ENCODE measurements at places on chromosomes 5 and 9. TPM values are rescaled to one million over a fixed set of nuclear protein-coding genes. Genes with fewer than 3 reads are reported as not detected.

DNA sequence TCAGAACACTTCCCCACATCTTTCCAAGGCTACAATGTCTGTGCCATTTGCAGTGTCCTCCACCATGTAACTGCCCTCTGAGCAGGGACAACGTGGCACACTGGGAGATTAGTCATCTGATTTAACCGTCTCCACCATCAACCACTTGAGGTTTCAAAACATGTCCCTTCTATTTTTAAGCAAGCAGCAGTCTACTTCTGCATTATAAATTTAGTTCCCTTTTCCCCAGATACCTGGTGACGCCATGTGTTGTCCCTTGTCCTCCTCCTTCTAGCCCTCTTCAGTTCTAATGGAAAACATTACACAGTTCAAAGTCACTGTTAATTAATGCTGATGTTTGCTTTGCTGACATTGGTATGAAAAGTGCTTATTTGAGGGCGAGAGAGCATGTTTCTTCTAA is 52.8 kb downstream of the ATP10B start:
- no peak for DNase-seq

- no peak for DNase-seq
Measured at GRCh38 chr5:29561564-29561963, 1631.9 kb upstream of the CDH6 start.

GRCh38 chr5:145473042-145473642 is 362.0 kb downstream of the PRELID2 start:
- DNase-seq, result no peak

The PCDHGA10 gene
- 9.8 TPM for total RNA-seq

- no peak for DNase-seq
Measured at GRCh38 chr5:61619777-61620518, 287.9 kb downstream of the ZSWIM6 start.

DNA sequence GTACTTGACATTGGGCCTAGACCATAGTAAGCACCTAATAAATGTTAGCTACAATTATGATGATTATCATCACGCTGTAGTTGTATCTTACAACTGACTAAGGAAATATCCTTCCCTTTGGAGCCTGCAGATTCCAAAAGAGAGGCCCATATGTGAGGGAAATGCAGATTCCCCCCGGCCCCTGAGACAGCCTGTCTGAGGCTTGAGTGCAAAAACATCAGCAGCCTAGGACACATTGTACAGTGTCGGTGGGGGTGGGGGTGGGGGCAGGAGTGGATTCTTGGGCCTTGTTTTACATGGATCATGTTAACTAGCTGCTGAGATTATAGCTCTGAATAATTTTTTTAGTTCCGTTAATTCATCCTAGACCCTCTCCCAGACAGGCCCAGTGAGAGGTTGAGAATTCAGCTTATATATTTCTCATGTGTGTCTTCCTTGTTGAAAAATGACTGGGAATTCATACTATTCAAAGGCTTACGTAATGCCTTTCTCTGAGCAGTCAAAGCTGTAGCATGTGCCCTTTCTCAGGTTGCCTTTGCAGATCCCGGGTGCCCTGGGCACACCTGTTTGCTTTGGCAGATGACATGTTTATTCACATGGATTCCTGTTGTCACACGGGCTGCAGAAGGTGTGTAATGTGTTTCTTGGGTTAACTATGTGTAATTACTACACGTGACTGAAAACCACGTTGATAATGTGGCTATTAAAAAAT is 262.8 kb downstream of the NR3C1 start:
- DNase-seq, result no peak

- DNase-seq, result no peak
Measured at GRCh38 chr5:89072842-89073672, 190.1 kb upstream of the MEF2C start.

The MEIKIN gene
- total RNA-seq, result not detected

- DNase-seq, result no peak
Measured at GRCh38 chr5:136458481-136458880, 93.1 kb upstream of the TRPC7 start.

- DNase-seq, result no peak
Measured at GRCh38 chr5:149053072-149053695, 9.7 kb downstream of the SH3TC2 start.

- DNase-seq, result no peak
Measured at GRCh38 chr5:53956632-53957031, 353.7 kb downstream of the ARL15 start.

DNA sequence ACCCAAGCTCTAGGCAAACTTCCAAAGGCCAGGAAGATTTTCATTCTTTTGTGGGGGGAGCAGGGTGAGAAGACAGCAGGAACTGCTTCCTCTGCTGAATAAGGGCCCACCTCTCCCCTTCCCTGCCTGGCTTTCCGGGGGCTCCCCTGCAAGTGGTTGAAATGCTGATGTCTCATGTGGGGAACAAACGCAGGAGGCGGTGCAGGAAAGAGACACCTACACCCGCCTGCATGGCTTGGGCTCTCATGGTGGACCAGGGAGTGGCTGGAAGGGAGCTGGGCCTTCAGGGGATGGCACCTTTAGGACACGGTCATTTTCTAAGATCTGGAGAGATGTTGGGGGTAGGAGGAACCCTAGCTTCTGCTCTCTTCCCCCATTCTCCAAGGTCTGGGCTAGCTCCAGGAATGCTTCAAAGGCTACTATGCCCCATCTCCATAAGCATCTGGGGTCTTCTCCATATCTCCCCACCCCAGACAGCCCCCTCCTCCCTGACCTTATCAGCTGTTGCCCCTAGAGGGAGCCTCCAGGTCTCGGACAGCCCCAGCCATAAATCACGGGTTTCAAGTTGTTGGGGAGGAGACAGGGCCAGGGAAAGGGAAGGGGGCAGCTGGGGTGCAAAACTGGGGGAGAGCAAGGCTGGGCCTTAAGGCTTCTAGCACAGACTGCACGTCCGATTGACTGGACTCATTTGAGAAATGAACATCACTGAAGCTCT is 76.6 kb downstream of the PSD2 start:
- DNase-seq, result no peak

DNA sequence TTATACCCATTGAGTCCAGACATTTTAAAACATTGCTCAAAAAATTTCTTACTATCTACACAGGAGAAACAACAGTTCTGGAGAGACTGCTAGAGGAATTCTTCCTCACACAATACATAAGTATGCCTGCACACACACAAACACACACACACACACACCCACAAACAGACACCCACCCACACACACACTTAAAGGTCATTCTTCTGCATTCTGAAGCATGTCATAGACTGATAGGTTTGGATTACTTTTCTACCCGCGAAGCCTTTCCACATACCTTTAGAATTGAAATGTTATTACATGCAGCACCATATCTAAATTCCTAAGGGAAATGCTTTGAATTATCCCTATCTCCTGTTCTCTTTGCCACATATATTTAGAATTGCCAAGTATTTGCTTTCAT is 80.2 kb downstream of the FAM174A start:
- DNase-seq, result no peak

The GDA gene
- total RNA-seq, result 21.6 TPM

The SPACA9 gene
- 2.0 TPM for total RNA-seq

GRCh38 chr9:92617195-92617813 is 52.6 kb downstream of the IPPK start:
- DNase-seq, result no peak

The TTC16 gene
- not detected for total RNA-seq

GRCh38 chr9:135990468-135991429 is 29.6 kb upstream of the UBAC1 start:
- no peak for DNase-seq

The ASS1 gene
- total RNA-seq, result 16.7 TPM

The STK32A gene
- total RNA-seq, result 4.1 TPM

DNA sequence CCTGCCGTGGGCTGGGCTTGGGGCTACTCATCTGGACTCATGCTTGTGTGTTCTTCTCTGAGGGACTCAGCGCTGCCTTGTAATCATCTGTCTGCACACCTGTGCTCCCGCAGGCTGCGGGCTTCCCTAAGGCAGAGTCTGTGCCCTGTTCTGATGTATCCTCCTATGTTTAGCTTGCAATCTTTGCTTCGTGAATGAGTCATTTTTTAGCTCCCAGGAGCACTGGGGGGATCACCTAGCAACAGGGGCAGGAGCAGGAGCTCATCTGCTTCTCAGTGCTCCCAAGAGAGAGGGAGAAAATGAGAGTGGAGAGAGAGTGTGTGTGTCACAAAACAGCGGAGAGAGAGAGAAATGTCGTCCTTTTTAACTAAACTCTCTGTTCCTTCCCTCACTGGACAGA is 202.4 kb upstream of the ZNF618 start:
- DNase-seq, result no peak

- DNase-seq, result no peak
Measured at GRCh38 chr5:116495786-116496357, 78.8 kb downstream of the SEMA6A start.

- DNase-seq, result no peak
Measured at GRCh38 chr5:75524071-75524470, 12.4 kb downstream of the POLK start.

GRCh38 chr9:130072515-130073235 is 19.0 kb downstream of the GPR107 start:
- DNase-seq, result no peak

The LCN6 gene
- not detected for total RNA-seq

GRCh38 chr9:136609838-136610311 is 52.8 kb upstream of the EGFL7 start:
- no peak for DNase-seq

The INSL4 gene
- not detected for total RNA-seq

DNA sequence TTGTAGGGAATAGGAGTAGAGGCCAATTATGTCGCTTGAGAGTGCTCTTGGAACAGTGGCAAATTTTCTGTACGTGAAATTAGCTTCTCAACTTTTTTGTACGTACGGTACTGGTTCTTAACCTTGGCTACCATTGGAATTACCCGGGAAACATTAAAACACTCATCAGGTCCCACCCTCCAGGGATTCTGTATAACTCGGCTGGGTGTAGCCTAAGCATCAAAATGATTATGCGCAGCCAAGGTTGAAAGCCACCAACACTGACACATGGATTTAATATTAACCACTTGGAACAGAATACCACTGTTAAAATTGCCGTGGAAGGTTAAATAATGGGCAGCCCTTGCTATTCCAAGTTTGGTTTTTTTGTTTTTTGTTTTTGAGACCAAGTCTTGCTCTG is 17.4 kb downstream of the DNAJA1 start:
- no peak for DNase-seq

The GMCL2 gene
- total RNA-seq, result not detected

DNA sequence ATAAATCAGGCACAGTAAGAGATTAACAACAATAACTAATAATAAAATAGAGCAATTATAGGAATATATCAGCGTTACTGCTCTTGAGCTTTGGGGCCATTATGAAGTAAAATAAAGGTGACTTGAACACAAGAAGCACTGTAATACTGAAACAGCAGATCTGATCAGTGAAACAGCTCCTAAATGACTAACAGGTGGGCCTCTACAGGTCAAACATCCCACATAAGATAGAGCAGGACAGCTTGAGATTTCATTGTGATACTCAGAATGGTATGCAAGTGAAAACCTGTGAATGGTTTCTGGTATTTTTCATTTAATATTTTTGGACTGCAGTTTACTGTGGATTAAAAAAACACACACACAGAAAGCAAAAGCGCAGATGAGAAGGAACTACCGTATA is 24.0 kb upstream of the MAP3K1 start:
- no peak for DNase-seq

GRCh38 chr5:107776922-107777740 is 106.4 kb upstream of the EFNA5 start:
- no peak for DNase-seq
